ENCODE measurements at places on chromosomes 13 and 19. TPM values are rescaled to one million over a fixed set of nuclear protein-coding genes. Genes with fewer than 3 reads are reported as not detected.

GRCh38 chr19:58042495-58043340 lies 8.9 kb downstream of the ZSCAN1 start:
- DNase-seq = no peak

- DNase-seq = peak; percentile 3
Observed at GRCh38 chr19:53432088-53432661, 391 bp downstream of the ZNF761 start.

DNA sequence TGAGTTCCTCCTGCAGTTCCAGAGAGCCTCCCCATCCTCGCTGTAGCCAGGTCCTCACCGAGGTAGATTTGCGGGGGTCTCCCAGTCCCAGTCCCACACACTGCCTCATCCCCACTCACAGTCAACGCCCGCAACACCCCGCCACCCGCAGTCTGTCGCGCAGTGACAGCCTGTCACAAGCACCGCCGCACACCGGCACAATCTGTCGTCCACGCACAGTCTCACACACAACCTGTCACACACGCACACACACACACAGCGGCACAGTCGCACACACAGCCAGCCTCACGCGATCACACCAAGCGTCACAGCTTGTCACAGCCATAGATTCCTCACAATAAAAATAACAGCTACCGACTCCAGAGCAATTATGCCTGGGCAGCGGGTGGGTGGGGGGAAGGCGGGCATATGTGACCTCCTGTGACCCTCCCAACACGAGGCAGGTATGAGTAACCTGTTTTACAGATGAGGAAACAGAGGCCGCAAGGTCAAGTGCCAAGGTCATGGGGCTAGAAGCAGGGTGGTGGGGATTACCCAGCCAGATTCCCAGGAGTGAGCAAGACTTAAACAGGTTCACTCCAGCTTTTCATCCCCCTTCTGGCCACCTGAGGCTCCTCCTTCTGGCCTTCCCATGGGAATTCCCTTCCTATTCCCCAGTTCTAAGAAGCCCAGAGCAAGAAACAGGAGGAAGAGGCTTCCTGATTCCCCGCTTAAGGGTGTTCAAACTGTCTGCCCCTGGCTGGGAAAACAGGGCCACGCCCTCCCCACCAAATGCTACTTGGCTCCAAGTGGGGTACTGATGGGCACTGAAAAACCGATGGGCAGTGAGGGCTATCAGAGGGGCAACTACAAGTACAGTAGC lies 13.9 kb downstream of the NFIX start:
- DNase-seq = peak; percentile 45

DNA sequence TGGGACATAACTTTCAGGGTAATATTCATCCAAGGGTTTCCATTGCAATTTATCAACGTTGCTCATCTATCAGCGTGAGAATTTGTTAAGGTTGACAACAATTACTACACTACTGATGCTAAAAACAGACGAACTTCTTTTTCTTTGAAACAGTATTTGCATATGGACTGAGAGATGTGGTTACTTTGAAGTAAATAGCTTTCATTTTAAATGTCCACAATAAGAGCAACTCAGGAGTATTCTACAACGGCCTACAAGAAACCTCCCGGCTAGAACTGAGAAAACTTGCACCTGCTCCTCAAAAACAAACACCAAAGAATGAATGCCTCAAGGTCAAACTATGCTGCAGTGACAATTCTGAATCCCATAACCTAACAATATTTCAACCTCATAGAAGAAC lies 238.4 kb downstream of the IRS2 start:
- DNase-seq = no peak

- DNase-seq = peak; percentile 40
Observed at GRCh38 chr13:60838581-60838980, 441.6 kb downstream of the TDRD3 start.

DNA sequence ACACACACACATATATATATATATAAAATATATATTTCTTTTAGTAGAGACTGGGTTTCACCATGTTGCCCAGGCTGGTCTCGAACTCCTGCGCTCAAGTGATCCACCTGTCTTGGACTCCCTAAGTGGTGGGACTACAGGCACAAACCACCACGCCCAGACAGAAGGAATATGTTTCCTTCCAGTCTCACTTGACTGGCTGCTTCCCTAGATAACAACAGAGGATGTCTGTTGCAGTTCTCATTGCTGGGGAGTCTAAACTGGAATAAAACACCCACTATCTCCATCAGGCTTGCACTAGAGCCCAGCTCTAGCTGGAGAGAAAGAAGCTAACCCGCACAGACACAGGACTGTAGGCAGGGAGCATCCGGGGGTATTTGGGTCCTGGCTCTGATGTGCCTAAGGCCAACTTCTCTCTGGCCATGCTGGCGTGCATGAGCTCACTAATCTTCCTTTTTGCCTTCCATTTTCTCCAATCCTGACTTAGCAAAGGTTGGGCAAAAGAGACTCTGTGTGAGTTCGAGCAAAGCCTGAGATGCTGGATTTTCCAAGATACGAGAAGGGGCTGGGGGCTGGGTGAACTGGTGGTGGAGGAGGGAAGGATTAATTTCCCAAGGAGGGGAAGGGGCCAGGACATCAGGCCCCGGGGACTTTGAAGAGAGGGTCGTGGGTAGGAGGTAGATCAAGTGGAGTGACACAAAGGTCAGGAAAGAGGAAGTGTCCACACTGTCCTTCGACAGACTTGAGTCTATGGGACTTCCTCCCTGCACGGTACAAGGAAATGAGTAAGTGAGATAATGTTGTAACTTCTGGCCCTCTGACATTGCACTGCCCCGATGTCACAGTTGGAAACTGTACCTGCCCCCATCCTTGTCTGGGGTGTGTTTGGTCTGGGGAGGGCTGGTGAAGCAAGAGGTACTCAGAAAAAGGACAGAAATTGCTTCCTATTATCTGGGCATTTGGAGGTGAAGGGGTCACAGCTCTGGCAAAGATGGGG lies 22.5 kb upstream of the ALOX5AP start:
- peak; percentile 45 for DNase-seq

- no peak for DNase-seq
Observed at GRCh38 chr19:17455308-17456123, 5.2 kb downstream of the NXNL1 start.

DNA sequence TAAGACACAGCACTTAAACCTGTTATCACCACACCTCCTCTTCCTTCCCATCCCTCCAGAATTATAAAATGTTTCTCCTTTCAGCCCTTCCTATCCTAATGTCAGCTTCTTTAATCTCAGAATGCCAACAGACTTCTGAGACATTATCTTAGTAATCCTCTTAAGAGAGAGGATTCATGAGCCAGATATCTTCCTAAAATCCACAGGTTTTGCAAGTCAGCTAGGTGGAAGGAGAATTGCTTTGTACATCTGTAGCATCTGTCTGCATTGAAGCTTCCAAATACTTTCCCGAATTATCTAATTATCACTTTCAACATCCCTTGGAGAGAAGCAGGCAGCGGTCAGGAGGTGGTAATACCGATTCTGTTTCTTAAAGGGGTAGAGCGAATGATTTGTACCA lies 179.1 kb downstream of the DCT start:
- DNase-seq = no peak

GRCh38 chr13:44917589-44918325 lies 71.5 kb downstream of the NUFIP1 start:
- DNase-seq = peak; percentile 92

GRCh38 chr13:39455521-39456175 lies 147.3 kb downstream of the LHFPL6 start:
- DNase-seq = no peak

- no peak for DNase-seq
Observed at GRCh38 chr19:1164684-1165531, 9.2 kb downstream of the SBNO2 start.

GRCh38 chr13:32233062-32233461 lies 82.1 kb downstream of the ZAR1L start:
- no peak for DNase-seq

- no peak for DNase-seq
Observed at GRCh38 chr13:49540552-49540951, 44.8 kb downstream of the PHF11 start.

Gene RDH8
- total RNA-seq = not detected

Gene GNG7
- under 0.01 TPM for total RNA-seq

Gene ZSCAN4
- 0.13 TPM for total RNA-seq

Gene ZNF525
- 12.6 TPM for total RNA-seq

Gene MIER2
- 19.6 TPM for total RNA-seq

Measured in bronchial epithelial cell (primary cell).